ENCODE measurements at places on chromosomes 6 and 20. TPM values are rescaled to one million over a fixed set of nuclear protein-coding genes. Genes with fewer than 3 reads are reported as not detected.

DNA sequence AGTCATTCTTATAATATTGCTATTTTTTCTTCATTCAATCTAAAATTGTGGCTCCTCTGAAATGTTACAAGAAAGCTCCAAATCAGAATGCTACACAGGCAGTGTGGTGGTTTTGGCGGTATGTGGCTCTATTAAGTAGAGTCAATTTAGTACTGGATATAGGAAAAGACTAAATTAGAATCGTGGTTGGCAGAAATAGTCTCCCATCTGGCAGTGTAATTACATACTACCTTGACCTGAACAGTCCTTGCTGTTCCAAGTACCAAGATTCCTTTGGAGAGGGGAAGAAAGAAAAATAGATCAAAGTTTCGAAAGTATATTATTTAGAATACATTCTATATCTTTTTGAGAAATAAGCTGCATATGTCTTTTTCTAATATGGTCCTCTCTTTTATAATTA, 78.2 kb downstream of the C6orf118 start:
- no peak for DNase-seq

GRCh38 chr6:167474725-167475124, 149.8 kb downstream of the TTLL2 start:
- DNase-seq, result no peak

- DNase-seq, result no peak
These were observed 89.1 kb downstream of the MDGA1 start for GRCh38 chr6:37608587-37608986.

- no peak for DNase-seq
These were observed 2.5 kb downstream of the OVOL2 start for GRCh38 chr20:18055261-18055660.

- DNase-seq, result peak; percentile 99
These were observed at the start of gene E2F3 for GRCh38 chr6:20401205-20402091. Gene E2F3 (plus strand): TSS chr6:20401879. CDS start chr6:20402233, 354 bp downstream.

DNA sequence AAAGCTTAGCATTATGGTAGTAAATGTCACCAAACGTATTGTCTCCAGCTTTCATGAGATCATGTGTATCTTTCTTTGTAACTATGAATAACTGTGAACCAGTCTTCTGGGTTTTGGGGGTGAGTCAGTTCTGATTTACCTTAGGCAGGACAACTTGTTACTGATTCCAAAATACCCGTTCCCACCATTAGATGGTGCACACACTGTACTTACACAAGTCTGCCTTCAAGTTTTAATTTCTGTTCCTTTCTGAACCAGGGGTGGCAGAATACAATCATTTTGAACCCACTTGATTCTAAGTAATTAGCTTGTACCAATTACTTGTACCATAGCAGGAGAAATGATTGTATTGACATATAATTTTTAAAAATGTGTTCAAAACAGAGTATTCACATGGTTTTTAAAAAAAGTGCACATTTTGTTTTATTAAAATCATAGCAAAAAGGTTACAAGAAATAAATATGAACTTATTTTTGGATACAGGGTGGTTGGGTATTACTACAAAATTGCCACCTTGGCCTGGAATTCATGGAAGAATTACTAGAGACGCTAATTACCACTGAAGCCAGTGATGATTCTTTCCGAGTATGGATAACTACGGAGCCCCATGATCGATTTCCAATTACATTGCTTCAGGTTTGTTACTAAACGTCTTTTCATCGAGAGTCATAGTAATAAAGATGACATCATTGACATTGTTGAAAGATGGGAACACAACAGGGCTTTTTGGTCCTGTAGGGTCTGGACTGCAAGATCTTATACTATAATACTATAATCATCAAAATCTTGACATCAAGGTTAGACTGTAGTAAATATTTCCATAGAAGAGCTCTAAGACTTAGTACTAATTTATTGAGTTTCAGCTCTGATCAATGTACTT, 75.2 kb upstream of the GLP1R start:
- DNase-seq, result peak; percentile 15

- DNase-seq, result no peak
These were observed 6.0 kb upstream of the AVP start for GRCh38 chr20:3090565-3090964.

- DNase-seq, result no peak
These were observed 68.7 kb downstream of the PHACTR2 start for GRCh38 chr6:143746202-143747119.

GRCh38 chr6:132929141-132929540, 114.8 kb downstream of the RPS12 start:
- DNase-seq, result no peak

GRCh38 chr6:3882431-3882830, 33.3 kb downstream of the FAM50B start:
- no peak for DNase-seq

DNA sequence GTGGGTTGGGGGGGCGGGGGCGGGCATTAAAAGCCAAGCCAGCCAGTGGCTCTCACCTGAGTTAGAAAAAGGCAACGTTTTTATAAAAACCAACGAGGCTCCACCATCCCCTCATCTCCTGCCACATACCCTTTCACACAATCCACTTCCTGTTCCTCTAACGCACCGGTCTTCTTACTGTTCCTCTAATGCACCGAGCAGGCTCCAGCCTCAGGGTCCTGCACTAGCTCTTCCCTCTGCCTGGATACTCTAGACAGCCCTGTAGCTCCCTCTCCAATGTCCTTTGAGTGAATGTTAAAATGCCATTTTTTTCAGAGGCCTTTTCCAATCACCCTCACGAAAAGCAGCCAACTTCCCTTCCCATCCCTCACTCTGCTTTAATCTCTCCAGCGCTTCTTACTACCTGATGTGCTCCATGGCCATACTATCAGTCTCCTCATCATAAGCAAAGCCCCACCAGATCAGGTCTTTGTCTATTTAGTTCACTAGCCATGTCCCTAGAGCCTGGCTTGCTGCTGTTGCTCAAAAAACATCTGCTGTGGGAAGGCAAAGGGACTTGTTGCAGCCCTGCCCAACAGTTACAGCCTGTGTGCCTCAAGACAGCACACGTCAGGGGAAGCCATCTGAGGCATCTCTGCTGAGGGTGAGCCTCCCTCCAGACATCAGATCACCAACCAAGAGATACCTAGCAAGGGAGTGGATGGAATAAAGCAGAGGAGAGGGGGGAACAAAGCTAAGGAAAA, 3.9 kb downstream of the FKBP1A start:
- DNase-seq, result no peak

WFDC10B gene
- polyA plus RNA-seq, result not detected

ADAT2 gene
- 9.6 TPM for polyA plus RNA-seq

GPX6 gene
- not detected for polyA plus RNA-seq

All from left renal cortex interstitium (tissue), 4 donors.